Tibial nerve (tissue), 4 donors: ENCODE measurements at places on chromosomes 12 and 14.

DNA sequence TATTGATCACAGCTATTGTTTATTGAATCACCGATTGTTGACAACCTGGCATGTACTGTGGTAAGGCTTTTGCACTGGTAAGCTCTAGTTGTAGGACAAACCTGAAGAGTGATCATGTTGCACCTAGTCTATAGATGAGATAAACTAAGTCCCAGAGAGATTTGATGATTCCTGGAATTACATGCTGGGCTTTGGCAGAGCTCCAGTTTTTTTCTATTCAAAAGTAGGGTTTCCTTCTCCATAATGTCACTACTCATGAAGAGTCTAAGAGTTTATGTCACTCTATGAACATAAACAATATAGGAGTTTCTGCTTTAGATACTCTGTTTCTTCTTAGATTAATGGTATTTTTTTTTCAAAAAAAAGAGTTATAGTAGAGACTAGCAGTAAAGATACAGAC is 72.0 kb downstream of the BMP4 start:
- no peak overlapping the region for H3K4me3 ChIP-seq
- DNase-seq, result no peak
- H3K27ac ChIP-seq, result no peak overlapping the region
- H3K4me1 ChIP-seq, result no peaks in the 10 kb centered on the region
- no peaks in the 10 kb centered on the region for H3K36me3 ChIP-seq
- H3K27me3 ChIP-seq, result no peaks in the 10 kb centered on the region

DNA sequence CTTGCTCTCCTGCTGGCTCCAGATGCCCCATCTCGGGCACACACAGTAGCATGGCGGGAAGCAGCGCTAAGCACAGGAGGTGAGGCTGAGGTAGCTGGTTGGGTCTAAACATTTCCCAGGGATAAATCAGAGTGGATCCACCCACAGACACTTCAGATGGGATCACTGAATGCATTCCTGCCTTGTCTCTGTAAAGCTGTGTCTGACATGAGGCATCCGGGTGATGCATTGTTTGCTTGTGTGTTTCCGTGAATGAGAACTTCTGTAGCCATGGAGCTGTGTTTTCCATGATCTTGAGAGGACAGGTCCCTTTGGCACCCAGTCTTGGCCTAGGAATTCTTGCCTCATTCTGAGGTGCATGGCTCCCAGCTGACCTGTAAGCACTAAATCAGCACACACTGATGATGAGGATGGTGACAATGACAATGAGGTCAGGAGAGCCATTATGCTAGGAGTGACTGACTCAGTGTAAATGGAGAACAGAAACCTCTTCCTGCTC is 6.7 kb upstream of the KRT75 start:
- no peak overlapping the region for H3K4me3 ChIP-seq
- no peaks in the 10 kb centered on the region for H3K4me1 ChIP-seq
- no peak for DNase-seq
- H3K27me3 ChIP-seq, result no peaks in the 10 kb centered on the region
- H3K36me3 ChIP-seq, result no peaks in the 10 kb centered on the region

DNA sequence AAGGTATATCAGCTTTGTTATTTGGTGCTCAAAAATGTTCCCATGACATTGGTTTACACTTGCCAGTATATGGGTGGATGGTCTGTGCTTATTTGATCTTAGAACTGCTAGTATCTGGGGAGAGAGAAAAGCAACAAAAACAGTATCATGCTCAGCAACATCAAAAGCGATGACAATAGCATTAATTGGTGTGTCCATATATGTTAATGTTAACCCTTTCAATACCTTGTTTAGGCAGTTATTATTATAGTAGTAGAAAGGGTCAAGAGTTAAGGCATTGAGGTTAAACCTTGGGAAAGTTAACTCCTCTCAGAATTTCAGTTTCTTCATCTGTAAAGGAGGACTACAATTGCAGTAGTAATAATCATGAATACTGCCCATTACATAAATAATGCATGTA is 37.4 kb upstream of the SLC38A2 start:
- DNase-seq, result no peak
- peaks cover 15% of the 10 kb centered on the region for H3K4me1 ChIP-seq
- no peak overlapping the region for H3K27ac ChIP-seq
- H3K27me3 ChIP-seq, result no peaks in the 10 kb centered on the region

- H3K4me3 ChIP-seq, result peak overlapping the region; percentile 89
- peaks cover 8% of the 10 kb centered on the region for H3K4me1 ChIP-seq
- no peaks in the 10 kb centered on the region for H3K36me3 ChIP-seq
- peak overlapping the region; percentile 100 for H3K27ac ChIP-seq
- no peak for DNase-seq
These were observed 2.7 kb upstream of the SAMD4A start for GRCh38 chr14:54564071-54564867.

- peaks cover 21% of the 10 kb centered on the region for H3K27me3 ChIP-seq
- H3K27ac ChIP-seq, result peak within 1 kb of the TSS; percentile 30
- H3K4me3 ChIP-seq, result peak within 1 kb of the TSS; percentile 64
- no peaks in the 10 kb centered on the region for H3K36me3 ChIP-seq
These were observed at the start of gene GLS2 for GRCh38 chr12:56488041-56488955. TSS of gene GLS2 (minus strand) at chr12:56488161. CDS start at chr12:56488118, 43 bp downstream.

DNA sequence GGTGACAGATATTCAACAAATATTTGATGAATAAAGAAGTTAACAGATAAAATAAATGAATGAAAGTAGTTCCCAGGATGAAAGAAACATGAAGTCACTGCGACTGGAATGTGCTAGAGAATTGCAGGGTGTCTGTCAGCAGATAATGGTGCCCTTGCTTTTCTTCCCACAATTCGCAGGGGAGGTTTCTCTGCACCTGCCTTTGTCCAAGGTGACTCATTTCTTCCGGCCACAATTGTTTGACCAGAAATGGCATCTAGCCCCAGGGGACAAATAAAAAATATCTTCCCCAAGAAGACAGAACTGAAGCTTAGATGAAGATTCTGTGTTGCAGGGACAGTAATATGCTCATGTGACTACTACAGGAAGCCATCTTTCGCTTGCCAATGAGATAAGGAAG is 316.1 kb upstream of the TBX3 start:
- no peaks in the 10 kb centered on the region for H3K27me3 ChIP-seq
- H3K4me1 ChIP-seq, result no peaks in the 10 kb centered on the region
- DNase-seq, result no peak
- H3K4me3 ChIP-seq, result no peak overlapping the region
- no peak overlapping the region for H3K27ac ChIP-seq

GRCh38 chr12:29455087-29455486 is 42.4 kb downstream of the OVCH1 start:
- H3K27me3 ChIP-seq, result no peaks in the 10 kb centered on the region
- no peaks in the 10 kb centered on the region for H3K36me3 ChIP-seq
- no peaks in the 10 kb centered on the region for H3K4me1 ChIP-seq
- no peak for DNase-seq
- no peak overlapping the region for H3K4me3 ChIP-seq

GRCh38 chr12:116515684-116516083 is 43.5 kb upstream of the MAP1LC3B2 start:
- H3K27ac ChIP-seq, result peak overlapping the region; percentile 24
- H3K36me3 ChIP-seq, result no peaks in the 10 kb centered on the region
- H3K4me3 ChIP-seq, result no peak overlapping the region
- no peaks in the 10 kb centered on the region for H3K4me1 ChIP-seq
- H3K27me3 ChIP-seq, result no peaks in the 10 kb centered on the region
- DNase-seq, result no peak

DNA sequence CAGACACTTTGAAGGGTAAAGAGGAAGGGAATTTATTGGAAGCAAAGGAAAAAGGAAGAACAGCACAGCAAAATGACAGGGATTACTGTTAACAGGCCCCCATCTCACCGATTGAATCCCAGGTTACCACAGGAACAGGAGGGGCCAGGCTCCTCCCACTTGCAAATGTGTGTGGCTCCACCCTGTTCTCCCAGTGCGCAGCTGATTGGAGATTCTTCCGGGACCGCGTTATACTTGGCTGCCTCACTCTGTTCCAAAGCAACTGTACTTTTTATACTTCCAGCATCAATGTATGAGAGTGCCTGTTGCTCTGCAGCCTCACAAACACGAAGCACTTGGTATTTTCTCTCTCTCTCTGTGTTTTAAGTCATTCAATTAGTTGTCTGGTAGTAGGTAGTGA is 273.6 kb upstream of the MDGA2 start:
- no peak overlapping the region for H3K4me3 ChIP-seq
- no peaks in the 10 kb centered on the region for H3K27me3 ChIP-seq
- DNase-seq, result no peak
- no peaks in the 10 kb centered on the region for H3K4me1 ChIP-seq
- no peaks in the 10 kb centered on the region for H3K36me3 ChIP-seq
- H3K27ac ChIP-seq, result no peak overlapping the region

DNA sequence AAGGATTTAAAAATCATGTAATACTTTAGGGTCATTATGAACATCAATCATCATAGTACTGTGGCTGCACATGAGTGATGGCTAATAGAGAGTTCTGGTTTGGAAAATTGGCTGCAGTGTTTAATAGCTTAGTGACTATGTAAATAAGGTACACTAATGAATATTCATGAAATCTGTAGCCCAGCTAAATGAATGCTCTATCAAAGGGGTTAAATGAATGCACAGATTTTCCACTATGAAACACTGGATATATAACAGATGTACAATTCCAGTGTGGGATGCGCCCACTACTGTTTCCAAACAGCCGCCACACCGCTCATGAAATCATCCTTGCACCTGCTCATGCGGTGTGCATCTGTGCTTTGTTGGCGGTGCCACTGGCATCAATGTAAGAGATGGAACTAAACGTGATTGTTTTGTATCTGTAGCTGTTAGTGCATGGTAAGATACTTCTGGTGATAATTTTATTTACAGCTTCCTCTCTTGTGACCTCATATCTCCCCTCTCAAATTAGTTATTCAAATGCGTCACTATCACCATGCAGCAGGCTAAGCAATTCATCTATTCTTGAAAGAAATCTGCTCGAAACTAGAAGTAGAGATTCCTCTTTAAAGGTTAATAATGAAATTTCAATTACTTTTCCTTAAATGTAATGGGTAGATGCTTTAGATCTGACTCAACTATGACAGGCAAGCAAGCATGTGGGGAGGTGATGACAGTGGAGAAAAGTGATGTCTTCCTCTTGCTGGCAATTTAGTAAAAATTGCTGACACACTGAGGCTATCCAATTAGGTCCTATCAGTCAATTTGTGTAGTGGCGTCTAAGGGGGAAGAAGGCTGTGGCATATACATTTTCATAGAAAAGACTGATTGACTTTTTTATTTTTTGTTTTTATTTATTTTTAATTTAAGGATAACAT is 433.6 kb downstream of the AEBP2 start:
- no peaks in the 10 kb centered on the region for H3K27me3 ChIP-seq
- H3K4me3 ChIP-seq, result no peak overlapping the region
- H3K27ac ChIP-seq, result no peak overlapping the region

- H3K4me1 ChIP-seq, result no peaks in the 10 kb centered on the region
- DNase-seq, result peak; percentile 14
- H3K27me3 ChIP-seq, result no peaks in the 10 kb centered on the region
- peak overlapping the region; percentile 96 for H3K4me3 ChIP-seq
- peak overlapping the region; percentile 39 for H3K27ac ChIP-seq
These were observed 1.5 kb downstream of the PLEKHA5 start for GRCh38 chr12:19131025-19131444.

- no peaks in the 10 kb centered on the region for H3K27me3 ChIP-seq
- no peaks in the 10 kb centered on the region for H3K4me1 ChIP-seq
- H3K36me3 ChIP-seq, result no peaks in the 10 kb centered on the region
- H3K4me3 ChIP-seq, result no peak overlapping the region
- no peak for DNase-seq
- no peak overlapping the region for H3K27ac ChIP-seq
These were observed 10.3 kb upstream of the KRT2 start for GRCh38 chr12:52662093-52662917.

DNA sequence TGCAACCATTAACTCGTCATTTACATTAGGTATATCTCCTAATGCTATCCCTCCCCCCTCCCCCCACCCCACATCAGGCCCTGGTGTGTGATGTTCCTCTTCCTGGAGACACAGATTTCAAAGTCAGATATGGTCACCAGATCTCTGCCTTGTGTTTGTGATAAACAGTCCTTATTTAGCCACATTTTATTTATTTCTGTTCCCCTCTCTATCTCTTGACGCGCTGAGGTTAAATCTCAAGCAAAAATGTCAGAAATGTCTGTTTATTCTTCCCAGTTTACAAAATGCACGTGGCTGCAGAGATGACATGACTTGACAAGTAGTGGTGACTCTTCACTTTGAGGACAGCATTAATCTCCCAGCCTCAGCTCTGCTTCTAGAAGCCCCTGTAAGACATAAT is 11.5 kb upstream of the RASSF3 start:
- no peak overlapping the region for H3K27ac ChIP-seq
- H3K4me3 ChIP-seq, result no peak overlapping the region
- no peak for DNase-seq
- H3K4me1 ChIP-seq, result no peaks in the 10 kb centered on the region

DNA sequence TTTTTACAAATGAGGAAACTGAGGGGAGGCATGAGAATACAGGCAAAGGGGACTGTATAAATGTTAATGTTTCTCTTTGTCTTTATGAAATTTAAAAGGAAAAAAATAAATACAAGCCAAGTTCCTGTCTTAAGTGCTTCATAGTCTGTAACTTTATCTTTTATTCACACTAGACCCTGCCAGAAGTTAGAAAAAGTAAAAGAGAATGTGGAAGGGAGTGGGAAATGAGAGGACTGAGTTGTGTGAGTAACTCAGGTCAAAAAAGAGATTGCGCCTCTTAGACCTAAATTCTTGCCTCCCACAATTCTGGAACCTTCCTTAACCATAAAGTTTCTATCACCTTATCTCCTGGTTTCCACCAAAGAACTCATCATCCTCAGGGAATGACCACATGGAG is 141.1 kb downstream of the KICS2 start:
- DNase-seq, result no peak
- peak overlapping the region; percentile 2 for H3K27ac ChIP-seq
- no peaks in the 10 kb centered on the region for H3K27me3 ChIP-seq
- peaks cover 23% of the 10 kb centered on the region for H3K36me3 ChIP-seq
- no peaks in the 10 kb centered on the region for H3K4me1 ChIP-seq
- no peak overlapping the region for H3K4me3 ChIP-seq
